ENCODE measurements at places on chromosomes 4 and X.

DNA sequence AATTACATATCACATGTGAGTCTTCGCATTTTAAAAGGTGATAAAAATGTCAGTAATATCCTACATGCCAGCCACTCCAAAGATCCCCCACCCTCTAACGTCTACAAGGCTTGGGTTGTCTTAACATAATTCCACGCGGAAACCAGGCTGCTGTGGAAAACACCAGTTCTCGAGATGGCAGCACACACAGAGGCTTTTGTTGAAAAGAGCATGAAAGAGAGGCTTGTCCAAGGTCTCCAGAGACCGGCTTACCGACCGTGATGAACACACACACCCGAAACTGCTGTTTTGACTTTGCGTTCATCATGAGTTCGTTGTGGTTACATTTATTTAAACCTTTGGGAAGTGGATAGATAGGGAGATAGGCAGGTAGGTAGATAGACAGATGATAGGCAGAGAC is 87.9 kb downstream of the CRLF2 start:
- DNase-seq, result no peak

DNA sequence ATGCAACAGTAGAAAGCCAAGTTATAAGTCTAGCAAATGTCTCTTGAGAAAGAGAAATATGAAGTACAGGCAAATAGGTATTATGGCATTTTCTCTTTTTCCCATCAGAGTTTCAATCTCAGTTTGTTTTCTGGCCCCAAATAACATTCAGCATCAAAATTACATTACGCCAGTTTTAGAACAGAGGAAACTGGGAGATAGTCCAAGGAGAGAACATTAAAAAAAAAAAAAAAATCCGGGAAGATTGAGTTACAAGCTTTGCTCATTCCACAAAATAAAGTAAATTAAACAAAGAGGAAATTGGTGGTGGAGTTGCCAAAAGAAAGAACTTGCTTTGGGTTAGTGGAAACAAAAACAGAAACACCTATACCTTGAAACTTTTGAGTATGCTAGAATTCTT is 50.4 kb upstream of the IL13RA2 start:
- DNase-seq, result no peak

DNA sequence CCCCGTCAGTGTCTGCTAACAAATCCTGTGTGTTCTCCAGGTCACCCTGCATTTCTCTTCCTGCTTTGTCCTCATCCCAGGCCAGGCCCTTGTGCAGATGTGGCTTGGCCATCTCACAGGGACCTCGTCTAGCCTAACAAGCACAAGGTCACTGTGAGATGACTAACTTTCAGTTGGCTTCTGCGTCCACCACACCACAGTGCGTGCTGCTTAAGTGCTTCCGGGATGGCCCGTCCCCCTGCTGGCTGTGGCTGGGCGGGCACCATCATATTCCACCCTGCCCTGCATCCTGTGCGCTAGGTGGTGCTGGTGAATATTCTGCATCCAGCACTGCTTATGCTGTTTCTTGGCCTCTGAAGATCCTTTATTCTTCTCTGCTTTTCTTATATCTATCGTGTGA is 33.8 kb downstream of the RBBP7 start:
- no peak for DNase-seq

DNA sequence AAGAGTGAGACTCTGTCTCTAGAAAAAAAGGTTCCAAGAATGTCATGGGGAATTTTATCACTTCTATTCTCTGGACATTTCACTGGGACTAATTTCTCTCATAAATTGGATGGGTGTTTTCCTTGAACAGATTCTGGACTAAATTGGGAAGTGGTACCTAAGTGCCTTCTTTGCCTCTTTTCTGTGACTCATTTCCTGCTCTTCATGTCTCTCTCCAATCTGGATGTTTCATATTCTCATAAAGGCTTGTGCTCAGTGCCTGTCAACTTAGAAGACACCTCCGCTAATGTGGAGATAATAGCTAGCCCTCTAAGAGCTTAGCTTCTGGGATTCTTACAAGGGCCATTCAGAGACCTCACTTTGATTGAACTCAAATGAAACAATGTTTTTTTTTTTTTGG is 38.0 kb upstream of the IGFBP7 start:
- no peak for DNase-seq
